ENCODE measurements at places on chromosomes 16 and 17.

DNA sequence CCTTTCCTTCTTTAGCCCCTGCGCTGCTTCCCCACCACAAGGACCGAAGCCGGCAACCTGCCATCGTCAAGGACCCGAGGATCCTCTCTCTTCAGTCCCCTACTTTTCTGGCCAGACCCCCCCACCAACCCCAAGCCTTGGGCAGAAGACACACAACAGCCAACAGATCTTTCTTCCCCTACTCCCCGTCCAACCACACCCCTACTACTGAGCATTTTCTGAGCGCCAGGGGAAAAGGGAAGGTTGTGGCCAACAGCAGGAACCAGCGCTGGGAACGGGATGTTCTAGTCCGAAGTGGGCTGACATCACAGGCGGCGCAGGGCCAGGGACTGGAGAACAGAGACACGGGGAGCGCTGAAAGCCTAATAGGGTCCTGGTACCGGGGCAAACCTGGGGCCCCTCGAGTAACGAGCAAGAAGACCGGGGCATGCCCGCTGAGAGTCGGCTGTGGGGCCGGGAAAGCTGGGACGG lies 528 bp downstream of the PER1 start:
- DNase-seq: peak; percentile 80

- DNase-seq: no peak
Observed at GRCh38 chr16:88473666-88474534, 20.8 kb downstream of the ZFPM1 start.

DNA sequence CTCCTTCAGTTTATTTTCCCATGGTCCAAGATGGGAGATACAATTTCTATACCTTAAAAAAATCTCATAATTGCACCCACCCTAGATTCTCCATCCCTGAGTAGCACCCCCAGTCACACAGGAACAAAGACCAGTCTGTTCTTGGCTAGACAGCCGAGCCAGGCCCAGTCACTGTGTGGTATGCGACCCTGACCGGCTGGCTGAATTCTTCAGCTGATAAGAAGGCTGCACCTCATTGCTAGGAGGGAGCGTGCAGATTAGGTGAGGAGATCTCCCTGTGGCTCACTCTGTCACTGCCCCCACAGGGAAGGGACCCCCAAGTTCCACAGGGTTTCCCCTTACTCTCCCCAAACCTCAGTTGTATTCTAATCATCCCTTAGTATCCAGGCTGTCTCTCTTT lies 138.7 kb downstream of the SALL1 start:
- no peak for DNase-seq

DNA sequence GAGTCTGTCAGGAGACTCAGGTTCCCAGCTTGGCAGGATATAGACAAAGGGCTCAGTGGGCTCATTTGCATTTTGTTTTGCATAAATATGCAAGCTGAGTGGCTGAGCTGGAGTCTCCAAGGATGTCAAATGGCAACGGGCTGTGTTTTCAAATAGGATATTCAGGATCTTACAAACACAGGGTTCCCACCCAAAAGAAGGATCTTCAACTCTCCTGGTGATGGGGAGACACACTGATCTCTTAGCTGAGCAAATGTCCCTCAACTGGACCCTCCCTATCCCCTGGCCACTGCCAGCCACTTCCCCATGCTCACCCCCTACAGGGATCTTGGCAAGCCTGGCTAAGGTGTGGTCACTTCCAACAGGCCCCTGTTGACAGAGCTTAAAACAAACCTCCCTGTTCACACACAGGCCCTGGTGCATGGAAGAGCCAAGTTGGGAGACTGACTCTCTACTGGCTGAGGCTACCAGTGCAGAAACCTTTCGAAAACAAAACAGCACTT lies 61.6 kb downstream of the SOX9 start:
- peak; percentile 30 for DNase-seq

DNA sequence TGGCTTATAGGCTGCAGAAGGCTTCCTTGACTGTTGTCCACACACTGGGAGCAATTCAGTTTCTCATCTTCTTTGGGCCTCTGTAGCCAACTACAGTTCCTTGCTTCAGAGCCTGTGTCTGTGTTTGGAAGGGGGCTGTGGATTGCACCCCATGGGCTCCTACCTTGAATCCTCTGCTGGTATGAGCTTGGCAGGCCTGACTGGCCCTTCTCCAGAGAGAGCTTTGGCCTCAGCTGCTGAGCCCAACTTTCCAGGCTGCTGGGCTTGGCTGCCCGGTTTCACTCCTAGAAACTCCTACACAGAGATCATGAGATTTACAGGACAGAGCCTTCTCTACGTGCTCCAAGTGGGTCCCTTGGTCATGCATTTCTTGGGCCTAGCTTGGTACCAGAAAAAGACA lies 354.4 kb downstream of the SNX29 start:
- DNase-seq: no peak

- no peak for DNase-seq
Observed at GRCh38 chr17:34519282-34519681, 60.1 kb upstream of the TMEM132E start.

DNA sequence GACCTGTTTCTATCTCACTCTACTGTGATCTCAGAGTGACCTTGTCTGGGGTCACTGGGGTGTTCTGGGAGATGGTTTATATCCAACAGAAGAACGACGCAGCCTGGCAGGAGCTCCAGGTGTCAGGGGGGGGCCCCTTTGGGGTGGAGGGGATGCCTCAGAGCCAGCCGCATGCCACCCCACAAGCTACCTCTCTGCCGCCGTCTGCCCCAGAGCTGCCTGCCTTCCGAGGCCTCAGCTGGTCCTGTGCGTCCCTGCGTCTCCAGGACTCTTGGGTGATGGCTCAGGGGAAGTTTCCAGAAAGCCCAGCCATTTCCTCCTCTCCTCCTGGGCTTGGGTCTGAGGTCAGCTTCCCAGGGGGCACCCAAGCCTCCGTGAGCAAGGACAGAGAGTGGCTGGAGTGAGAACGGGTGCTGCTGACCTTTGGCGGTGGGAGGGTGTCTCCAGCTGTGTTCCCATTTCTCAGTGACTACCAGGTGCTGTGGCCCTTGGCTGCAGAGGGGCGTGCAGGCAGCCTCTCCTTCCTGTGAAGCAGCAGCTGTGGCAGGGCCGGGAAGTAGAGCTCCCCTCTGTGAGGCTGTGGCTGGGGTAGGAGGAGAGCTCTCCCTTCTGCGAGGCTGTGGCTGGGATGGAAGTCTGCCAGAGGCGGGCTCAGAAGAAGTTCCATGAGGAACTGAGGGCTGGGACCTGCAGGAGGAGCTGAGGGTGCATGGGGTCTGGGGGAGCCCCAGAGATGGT lies 19.8 kb downstream of the JPH3 start:
- no peak for DNase-seq

- DNase-seq: peak; percentile 65
Observed at GRCh38 chr16:29900102-29900887, at the start of gene ASPHD1. Gene ASPHD1 (plus strand): TSS chr16:29900488. CDS start chr16:29900972, 484 bp downstream.

- DNase-seq: no peak
Observed at GRCh38 chr16:72380283-72380682, 208.3 kb upstream of the PMFBP1 start.

- peak; percentile 6 for DNase-seq
Observed at GRCh38 chr17:44788139-44788538, 29.4 kb downstream of the ADAM11 start.
